ENCODE measurements at places on chromosomes 11 and 22. TPM values are rescaled to one million over a fixed set of nuclear protein-coding genes. Genes with fewer than 3 reads are reported as not detected.

SLC5A4 gene
- 1.2 TPM for total RNA-seq

TEX12 gene
- total RNA-seq: not detected

- no peak for DNase-seq
These were observed 29.8 kb downstream of the POU2AF1 start for GRCh38 chr11:111349191-111349695.

- no peak for DNase-seq
These were observed 26.4 kb downstream of the BMAL1 start for GRCh38 chr11:13303668-13304649.

DNA sequence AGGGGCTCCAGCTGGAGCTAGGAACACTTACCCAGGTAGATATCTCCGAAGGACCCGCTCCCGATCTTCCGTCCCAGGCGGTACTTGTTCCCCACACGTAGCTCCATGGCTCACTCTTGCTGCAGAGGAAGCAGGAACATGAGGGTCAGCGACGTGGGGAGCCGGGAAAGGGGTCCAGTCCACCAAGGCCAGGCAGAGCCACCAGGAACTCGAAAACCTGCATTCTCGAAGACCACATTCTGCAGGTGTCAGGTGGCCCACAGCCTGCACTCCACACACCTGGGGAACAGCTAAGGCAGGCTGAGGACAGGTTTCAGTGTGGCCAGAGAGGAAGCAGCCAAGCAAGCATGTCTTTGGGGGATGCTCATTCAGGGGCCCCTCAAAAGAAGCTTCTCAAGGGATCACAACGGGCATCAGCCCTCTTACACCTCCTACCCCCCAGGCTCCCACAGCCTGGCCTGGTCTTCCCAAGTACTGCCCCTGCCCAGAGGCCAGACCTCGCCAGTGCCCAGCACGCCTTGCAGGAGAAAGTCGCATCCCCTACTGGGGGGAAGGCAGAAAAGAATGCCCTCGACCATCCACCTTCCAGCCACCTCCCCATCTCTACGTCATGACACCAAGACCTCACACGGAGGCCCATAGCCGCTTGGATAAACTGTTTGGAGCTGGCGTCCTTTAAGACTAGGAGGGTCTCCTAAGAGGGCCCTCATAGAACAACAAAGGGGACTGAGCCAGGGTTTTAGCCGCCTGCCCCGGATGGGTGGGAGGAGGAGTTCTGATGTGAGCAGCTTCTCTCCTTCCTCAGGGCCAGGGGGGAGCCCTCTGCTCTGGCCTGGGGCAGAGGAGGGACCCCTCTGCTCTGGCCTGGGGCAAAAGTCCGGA, 2.9 kb downstream of the CSNK1E start:
- DNase-seq: no peak

- DNase-seq: no peak
These were observed 26.0 kb downstream of the PARVG start for GRCh38 chr22:44206696-44207095.

DNA sequence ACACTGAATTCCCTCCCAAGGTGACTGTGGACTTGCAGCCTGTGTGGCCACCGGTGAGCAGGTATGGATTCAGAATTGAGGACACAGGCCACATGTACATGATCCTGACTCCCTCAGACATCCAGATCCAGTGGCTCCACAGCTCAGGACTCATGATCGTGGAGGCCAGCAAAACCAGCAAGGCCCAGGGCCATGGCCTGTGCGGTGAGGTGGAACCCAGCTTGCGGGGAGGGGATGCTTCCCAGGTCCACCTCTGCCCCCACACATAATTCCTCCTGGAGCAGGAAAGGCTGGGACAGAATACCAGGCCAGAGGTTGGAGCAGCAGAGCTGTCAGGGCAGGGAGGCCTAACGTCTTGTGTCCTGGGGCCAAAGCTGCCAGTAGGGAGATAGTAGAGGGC, 82.1 kb downstream of the OTOG start:
- DNase-seq: peak; percentile 70

DNA sequence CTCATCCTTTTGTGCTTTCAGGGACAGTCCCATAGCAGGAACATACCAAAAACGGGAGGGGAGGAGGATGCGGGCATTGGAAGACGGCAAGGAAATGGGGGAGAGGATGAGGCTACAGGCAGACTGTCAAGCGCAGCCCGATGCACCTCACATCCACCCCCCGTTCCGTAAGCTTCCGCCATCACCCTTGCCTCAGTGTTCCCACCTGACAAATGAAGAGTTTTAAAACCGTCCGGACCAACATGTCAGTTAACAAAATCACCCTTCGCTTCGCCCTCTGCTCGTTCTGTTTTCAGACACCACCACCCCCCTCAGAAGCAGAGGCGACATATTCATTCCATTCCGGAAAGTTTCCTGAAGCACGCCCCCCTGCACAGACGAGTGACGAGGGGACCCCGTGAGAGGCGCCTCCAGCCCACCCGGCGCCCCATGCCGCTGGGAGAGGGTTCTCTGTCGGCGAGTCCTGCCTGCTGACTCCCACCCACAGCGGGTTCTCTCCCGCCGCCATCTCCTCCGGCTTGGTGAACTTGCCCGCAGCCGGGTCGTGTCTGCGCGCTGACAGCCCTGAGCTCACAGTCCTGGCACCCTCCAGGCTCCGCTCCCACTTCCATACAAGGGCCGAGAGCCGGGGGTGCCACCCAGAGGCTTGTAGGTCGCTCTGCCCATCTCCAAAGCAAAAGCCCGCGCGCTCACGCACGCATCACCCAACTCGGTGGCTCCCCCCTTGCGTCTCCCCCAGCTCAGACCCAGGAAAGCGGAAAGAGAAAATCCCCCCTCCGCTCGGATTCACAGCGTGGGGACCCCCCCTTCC, 1.5 kb downstream of the IGSF9B start:
- no peak for DNase-seq

TIRAP gene
- total RNA-seq: 14.3 TPM

- no peak for DNase-seq
These were observed 55.8 kb downstream of the MS4A13 start for GRCh38 chr11:60570970-60571369.

KDM2A gene
- 44.9 TPM for total RNA-seq

DNA sequence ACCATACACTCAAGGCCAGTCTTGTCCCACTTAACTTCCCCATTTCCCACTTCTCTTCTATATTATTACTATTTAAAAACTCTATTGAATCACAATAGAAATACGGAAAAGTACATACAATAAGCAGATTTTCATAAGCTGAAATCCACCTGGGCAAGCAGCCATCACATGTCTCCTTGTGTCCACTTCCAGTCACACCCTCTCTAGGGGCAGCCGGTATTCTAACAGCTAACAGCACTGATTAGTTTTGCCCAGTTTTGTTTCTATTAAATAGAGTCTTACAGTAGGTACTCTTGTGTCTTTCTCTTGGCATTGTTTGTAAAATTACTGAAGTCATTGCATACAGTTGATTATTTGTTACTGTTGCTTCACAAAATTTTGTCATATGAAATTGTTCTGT, 37.8 kb downstream of the PPP6R3 start:
- no peak for DNase-seq

GRCh38 chr11:118067006-118067405, 9.9 kb upstream of the TMPRSS4 start:
- no peak for DNase-seq

PHF5A gene
- total RNA-seq: 39.2 TPM

- DNase-seq: no peak
These were observed 3.2 kb downstream of the TIMP3 start for GRCh38 chr22:32804531-32805360.

- no peak for DNase-seq
These were observed 83.9 kb downstream of the AMOTL1 start for GRCh38 chr11:94851864-94852636.

SCN3B gene
- total RNA-seq: 0.42 TPM

GRCh38 chr11:28919194-28919593, 811.0 kb downstream of the METTL15 start:
- no peak for DNase-seq

DNA sequence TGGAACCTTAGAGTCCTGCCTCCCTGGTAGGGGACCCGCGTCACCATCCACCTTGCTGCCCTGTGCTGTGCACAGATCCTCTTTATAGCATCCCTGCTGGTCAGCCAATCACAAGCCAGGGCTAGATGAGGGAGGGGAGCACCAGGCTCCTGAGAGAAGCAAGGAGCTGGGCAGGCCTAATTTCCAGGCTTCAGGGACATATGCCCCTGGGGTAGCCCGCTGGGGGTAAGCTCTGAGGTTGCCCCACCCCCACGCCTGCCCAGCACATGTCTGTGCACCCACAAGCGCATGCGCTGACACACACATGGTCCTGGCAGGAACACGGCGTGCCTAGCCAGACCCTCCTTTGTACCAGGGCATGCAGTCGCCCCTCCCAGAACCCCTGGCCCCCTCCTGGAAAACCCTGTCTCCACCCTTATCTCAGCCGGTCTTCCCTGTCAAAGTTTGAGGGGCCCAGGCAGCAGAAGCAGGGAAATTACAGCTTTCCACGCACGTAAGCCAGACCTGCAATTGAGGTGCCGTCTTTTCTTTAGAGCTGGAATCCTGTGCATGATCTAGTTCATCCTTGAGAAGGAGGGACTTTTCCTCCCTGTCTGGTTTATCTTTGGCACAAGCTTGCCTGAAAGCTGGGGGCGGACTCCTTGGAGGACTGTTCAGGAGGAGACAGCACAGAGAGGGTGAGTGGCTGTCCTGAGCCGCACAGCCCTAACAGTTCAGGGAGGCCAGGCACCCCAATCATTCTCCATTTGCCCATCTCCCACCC, 2.1 kb downstream of the SSTR3 start:
- DNase-seq: no peak

BCO2 gene
- total RNA-seq: 11.6 TPM

GRCh38 chr22:35425971-35426800, 26.2 kb downstream of the MCM5 start:
- no peak for DNase-seq

- DNase-seq: no peak
These were observed 14.9 kb downstream of the TP53AIP1 start for GRCh38 chr11:128927683-128928336.

GRCh38 chr22:23245045-23245798, 64.9 kb downstream of the BCR start:
- no peak for DNase-seq

YPEL4 gene
- total RNA-seq: 0.69 TPM

GRCh38 chr11:134691295-134691873, 279.3 kb upstream of the B3GAT1 start:
- DNase-seq: peak; percentile 74

DNA sequence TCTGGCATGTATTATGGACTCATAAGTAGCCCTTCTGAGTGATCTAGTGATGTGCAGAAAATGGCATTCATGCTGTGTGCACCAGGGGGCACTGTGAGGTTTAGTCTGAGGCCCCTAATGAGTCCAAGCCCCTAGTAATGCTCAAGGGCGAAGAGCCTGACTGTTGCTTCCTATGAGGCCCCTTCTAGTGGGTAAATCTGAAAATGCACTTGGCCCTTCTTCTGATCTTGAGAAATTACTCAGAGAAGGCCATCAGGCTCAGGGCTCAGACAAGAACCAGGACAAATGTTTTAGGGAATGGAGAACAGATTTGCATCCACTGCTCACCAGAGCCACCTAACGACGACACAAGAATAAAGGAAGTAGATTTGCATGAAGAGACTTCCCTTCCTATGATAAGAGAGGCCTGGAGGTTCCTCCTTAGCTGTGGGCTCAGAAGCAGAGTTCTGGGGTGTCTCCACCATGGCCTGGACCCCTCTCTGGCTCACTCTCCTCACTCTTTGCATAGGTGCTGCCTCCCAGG, 75.8 kb downstream of the GGTLC2 start:
- peak; percentile 87 for DNase-seq

PPFIBP2 gene
- total RNA-seq: 11.0 TPM

- no peak for DNase-seq
These were observed 775.6 kb downstream of the BRD1 start for GRCh38 chr22:49052023-49052538.

PLAAT5 gene
- 4.6 TPM for total RNA-seq

DNA sequence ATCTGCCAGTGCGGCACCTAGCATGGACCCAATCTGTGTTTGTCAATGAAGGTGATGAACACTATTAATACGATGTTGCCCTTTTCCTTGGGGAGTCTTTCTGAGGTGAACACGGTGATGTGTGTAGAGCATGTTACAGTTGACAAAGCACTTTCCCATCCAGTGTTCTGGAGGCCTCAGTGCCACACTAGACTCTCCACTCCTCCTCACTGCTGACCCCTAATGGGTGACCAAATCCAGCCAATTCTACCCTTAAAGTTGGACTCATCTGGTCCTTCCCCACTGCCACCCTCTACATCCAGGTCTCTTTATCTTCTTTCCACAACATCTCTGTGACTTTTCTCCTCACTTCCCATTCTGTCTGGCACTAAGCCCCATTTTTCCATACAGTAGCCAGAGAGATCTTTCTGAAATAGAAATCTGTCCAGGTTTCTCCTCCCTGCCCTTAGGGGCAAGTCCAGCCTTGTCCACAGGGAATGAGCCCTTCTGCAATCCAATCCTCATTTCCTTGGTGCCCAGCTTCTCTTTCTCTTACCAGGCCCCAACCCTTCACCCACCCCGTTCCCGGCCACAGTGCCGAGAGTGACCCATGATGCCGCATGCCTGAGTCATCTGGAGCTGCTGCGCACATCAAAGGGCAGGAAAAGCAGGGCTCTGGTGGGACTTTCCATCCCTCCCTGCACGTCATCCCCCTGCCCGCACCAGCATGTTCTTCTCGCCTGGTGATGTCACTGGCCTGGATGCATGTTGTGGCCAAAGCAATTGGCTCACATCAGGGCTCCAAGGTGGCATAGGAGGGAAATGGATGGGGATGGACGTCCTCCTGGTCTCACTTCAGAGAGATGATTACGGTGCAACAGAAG, 64.2 kb downstream of the RASSF10 start:
- DNase-seq: peak; percentile 72

DNA sequence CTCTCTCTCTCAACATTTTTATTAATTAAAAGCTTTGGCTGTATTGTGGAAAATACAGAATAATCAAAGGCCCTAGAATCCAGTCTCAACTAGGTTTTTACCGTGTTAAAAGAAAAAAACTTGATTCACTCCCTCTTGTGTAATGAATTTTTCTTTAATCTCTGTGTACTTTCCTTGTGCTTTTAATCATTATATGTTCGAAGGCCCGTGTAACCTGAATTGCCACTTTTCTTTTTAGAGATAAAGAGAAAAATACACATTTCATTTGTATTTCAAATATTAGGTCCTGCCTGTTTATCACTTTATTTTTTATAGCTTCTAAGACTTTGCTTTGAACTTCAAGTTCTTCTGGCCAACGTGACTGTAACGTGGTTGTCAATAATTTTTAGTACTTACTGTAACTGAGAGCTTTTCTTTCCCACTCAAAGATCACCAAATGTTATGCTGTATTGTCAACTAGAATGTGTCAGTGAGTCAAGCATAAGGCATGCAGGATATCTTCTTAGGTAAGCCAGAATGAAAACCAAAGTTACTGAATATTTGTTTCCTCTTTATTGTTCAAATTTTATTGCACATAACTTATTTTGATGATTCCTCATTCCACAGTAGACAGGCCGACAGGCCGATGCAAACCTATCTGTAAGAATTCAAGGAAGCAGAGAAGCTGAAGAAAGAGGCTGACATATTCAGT, 23.3 kb upstream of the FAR1 start:
- no peak for DNase-seq

SLC36A4 gene
- 10.9 TPM for total RNA-seq

DNA sequence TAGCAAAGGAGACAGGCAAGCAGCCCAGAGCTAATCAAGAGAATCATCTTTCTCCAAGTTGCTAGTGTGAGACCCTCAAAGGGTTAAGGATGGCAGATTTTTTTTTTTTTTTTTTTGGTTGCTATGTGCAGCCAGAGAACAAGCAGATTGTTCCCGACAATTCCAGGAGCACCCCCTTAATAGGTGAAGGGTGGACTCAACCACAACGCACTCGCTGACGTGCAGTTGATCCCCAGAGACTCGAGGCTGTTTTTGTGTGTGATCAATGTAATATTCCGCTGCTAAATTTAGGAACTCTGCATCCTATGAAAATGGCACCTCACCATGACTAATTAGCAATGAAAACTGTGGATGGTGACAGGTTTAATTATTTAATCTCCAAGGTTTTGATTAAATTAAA, 789.0 kb downstream of the KCNA4 start:
- DNase-seq: no peak
